ENCODE measurements at places on chromosomes 3 and 15.

DNA sequence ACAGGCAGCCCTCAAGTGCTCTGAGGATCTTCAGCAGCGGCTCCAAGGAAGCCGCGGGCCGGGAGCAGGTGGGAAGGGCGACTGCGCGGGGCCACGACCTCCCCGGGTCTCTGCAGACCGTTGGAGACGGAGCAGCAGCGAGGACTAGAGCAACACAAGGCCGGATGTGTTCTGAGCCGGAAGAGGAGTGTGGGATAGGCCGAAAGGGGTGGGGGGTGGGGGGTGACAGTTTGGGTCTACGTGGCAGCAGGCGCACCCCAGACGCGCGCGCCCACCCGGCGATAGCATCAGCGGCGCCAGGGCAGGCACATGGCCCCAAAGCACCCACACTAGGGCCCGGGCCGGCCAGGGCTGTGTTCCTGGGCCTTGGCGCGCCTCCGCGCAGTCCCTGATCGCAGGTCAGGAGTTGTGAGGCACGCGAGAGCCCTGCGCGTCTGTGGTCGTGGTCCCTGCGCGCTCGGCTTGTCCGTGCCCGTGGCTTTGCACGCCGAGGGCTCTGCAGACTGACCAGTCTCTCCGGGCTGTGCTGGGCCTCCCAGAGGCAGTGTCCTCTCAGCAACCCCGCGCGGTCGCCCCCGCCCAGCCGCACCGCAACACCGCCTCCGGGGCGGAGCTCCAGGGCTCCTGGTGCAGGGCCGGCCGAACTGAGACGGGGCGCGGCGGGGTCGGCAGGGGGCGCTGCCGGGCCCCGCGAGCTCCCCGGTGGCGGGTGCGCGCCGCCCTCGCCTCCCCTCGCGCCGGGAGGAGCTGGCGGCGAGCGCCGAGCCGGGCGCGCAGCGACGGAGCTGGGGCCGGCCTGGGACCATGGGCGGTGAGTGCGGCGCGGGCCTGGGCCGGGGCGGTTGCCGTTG is at the start of gene PXYLP1:
PXYLP1 (plus strand) TSS at position 725 of the 851 bp plus-strand sequence. CDS start 28,351 bp downstream, outside the sequence.
- DNase-seq, result peak; percentile 88

DNA sequence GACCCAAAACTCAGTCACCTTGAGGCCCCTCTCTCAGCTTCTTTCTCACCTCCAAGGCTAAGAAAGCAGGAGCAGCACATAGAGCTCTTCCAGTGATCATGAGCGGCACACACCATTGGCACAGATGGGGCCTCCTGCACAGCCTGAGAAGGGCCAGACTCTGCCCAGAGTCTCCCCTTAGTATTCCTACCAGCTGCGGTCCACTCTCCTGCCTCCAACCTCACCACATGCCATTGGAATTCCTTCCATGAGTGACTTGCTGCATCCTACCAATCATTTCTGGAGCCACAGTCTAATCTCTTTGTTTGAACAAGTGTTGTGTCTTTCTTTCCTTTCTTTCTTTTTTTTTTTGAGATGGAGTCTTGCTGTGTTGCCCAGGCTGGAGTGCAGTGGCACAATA is 39.3 kb downstream of the CDCP1 start:
- DNase-seq, result no peak

GRCh38 chr3:10315101-10315500 is 5.8 kb downstream of the SEC13 start:
- DNase-seq, result no peak

- DNase-seq, result no peak
Measured at GRCh38 chr15:66999046-66999968, 66.1 kb upstream of the SMAD3 start.

All from CD4-positive, alpha-beta T cell treated with Interleukin-21 for 1 hour (primary cell).